ENCODE measurements at places on chromosomes 2 and 18.

DNA sequence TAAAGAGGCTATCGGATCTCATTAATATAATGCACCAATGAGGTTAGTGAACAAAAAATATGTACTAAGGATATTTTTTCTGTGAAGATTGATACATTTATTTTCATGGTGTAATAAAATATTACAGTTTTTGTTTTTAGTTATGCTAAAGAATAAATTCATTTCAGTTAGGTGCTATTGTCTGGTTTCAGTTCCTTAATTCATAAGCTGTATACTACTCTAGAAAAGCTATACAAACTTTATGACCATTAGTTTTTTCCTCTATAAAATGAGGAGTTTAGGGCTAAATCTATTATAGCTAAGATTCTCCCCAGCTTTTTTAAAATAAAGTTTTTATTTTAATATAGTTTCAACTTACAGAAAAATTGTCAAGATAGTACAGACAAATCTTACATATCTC, 1311.7 kb upstream of the NXPH2 start:
- DNase-seq = no peak

- no peak for DNase-seq
Observed at GRCh38 chr2:182949572-182950189, 83.2 kb upstream of the FRZB start.

DNA sequence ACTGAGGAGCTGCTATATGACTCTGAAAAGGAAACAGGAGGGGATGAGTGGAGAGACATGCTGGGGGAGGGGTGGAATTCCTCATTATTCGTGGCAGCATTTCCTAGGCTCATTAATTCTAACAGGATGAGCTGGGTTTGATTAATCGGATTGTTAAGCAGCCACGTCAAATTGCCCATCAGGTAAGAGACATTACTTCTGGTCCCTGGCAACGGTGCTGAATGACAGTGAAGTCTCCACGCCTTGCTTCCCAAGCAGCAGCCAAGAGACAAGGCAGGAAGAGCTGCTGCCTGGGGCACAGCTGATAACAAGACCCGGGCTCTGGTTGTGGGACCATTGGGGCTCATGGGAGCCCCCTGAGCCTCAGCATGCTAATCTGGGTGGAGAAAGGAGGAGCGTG, 86.6 kb downstream of the MARCHF4 start:
- DNase-seq = no peak

GRCh38 chr2:207296265-207296948, 130.7 kb upstream of the KLF7 start:
- no peak for DNase-seq

DNA sequence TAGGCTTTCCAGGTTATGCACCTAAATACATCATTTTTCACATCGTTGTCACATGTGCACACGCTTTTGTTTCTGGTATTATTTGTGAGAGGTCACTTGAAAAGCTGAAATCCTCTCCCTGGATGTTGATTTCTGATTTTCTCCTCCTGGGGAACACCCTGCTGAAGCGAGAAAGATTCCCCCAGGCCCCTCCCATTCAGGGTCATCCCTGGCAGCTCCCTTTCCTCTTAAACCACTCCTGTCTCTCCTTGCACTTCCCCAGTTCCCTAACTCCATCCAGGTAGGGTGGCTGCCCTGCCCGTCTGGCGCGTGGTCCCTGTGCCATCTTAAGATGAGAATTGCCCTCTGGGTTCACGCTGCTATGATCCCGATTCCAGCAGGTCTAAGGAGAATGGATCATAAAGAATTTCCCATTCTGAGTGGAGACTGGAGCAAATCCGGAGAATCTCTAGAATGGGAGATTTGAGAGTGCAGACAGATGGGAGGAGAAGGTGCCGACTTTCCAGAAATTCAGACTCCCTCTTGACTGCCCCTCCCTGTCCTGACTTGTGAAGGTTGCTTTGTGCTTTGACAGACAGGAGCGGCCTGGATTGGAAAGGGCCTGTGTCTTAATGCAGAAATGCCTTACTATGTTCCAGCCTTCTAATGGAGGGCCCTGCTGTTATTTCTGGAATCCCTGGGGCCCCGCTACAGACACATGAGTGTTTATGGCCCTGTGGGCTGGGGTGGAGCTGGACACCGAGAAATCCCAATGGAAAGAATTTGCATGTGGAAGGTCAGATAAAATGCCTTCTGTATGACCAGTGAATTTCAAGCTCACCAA, 1.3 kb upstream of the YWHAQ start:
- DNase-seq = no peak

GRCh38 chr2:239829326-239829725, 195.8 kb downstream of the NDUFA10 start:
- DNase-seq = no peak

- DNase-seq = no peak
Observed at GRCh38 chr2:165820296-165820695, 26.2 kb upstream of the GALNT3 start.

DNA sequence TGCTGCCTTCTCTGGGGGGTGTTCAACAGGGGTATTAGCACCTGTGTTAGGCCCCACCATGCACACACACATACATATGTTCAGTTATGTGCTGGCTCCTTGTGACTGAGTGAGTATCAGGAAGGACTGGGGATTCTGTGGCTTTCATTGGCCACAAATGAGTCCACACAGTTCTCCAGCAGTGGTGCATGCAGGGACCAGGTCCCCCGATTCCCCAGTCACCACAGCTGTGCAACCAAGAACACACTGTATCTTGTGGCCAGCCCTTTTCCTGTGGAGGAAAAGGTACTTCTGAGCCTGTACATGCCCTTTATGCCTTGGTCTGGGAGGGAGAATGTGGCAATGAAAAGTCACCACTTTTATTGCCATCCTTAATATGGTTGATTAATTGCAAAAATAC, 74.9 kb upstream of the KLF7 start:
- DNase-seq = no peak

DNA sequence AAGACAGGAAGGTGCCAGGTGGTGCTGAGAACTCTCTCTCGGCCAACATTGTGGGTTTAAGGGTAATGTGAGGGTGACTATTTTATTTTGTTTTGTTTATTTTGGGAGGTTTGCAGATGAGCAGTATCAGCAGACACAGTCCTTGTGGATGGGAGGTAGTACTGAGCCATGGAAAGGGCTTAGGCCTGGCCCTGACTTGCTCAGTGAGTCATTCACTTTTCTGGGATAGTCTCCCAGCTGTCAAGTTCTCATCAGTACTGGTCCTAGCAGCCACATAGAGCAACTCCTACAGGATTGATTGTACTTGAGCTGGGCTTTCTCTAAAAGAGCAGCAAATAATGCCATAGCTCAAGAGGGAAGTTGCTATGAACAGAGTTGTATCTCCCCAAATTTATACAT, 175.2 kb downstream of the LOXHD1 start:
- DNase-seq = no peak

- no peak for DNase-seq
Observed at GRCh38 chr18:54961016-54961423, 1.8 kb upstream of the CCDC68 start.

DNA sequence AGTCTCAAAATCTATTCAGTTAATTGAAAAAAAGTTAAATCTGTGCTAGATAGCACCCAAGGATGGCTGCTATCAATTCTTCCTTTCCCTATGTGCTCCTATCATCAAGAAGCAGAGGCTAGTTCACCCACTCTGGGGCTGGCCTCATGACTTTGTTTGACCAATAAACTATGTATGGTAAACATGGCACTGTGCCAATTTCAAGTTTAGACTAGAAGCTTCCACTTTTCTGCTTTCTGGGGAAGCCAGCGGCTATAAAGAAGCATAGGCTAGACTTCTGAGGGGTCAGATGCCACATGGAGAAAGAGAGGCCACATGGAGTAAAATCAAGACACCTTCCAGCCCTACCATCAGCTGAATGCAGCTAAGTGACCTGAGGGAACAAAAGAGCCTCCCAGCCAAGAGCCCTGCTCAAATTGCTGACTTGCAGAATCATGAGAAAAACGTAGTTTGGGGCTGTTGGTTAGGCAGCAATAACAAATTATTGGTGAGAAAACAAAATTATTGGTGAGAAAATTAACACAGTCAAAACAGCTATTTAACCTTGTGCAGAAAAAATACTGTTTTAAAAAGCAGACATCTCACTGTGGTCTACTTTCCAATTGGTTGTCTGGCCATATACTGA, 86.5 kb upstream of the SLC14A2 start:
- no peak for DNase-seq

GRCh38 chr2:160253440-160254188, 53.5 kb upstream of the ITGB6 start:
- no peak for DNase-seq

GRCh38 chr2:228181098-228182019, at the start of gene SPHKAP:
Gene SPHKAP (minus strand): TSS chr2:228181687. CDS start chr2:228181598, 89 bp downstream.
- DNase-seq = no peak

GRCh38 chr18:59453468-59453961, 94.5 kb upstream of the LMAN1 start:
- no peak for DNase-seq

DNA sequence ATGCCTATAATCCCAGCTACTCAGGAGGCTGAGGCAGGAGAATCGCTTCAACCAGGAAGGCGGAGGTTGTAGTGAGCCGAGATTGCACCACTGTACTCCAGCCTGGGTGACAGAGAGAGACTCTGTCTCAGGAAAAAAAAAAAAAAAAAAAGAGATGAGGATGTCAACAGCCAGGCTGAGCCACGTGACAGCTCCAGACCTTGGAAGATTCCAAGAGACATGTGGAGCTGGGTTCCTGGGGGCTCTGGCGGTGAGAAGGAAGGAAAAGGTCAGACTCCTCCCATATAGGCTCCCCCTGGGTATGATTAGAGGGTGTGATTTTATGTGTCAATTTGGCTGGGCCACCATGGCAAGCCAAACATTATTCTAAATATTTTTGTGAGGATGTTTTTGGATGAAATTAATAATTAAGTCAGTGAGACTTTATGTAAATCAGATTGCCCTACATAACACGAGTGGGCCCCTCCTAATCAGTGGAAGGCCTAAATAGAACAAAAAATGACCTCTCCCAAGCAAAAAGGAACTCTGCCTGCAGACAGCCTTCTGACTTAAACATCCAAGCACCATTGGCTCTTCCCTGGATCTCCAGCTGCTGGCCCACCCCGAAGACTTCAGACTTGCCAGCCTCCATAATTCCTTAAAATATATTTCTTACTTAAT, 81.6 kb downstream of the MRO start:
- no peak for DNase-seq

GRCh38 chr18:53375621-53376020, 848.8 kb downstream of the MBD2 start:
- DNase-seq = no peak

DNA sequence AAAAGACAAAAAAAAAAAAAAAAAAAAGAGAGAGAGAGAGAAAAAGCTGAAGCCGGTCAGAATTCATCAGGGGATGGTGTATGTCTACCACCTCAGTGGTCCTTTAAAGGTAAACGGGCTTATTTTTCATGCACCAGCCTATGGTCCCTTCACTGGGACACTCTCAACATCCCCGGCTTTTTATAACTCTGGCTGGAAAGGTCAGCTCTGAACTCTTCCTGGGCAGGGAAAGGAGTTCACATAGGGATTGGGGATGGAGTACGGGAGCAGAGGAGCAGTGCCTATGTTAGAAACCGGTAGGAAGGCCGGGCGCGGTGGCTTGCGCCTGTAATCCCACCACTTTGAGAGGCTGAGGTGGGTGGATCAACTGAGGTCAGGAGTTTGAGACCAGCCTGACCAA, 10.3 kb upstream of the MALT1 start:
- no peak for DNase-seq

DNA sequence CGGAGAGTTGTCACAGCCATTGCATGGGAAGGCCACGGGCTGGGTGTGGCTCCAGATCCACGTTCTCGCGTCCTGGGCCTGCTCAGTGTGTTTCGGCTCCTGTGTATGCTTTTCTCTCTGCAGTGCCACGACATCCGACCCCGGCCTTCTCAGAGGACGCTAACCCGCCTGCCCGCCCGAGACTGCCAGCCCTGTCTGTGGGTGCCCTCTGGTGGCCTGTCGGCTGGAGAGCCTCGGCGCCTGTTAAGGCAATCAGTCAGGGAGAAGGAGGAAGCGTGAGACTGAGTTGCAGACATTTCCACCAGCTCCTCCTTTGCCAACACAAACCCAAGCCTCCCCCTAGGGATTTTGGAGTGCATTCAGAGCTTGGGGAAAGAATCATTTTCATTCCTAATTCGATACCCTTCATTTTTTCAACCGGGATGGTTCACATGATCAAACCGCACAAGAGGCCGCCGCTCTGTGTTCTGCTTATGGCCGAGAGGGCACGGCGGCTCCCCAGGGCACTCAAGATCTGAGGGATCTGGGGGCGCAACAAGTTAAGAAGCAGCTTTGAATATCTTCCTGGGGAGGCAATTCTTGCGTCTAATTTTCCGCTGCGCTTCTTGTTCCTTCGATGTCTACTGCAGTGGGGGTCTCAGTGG, 37.5 kb upstream of the ZBTB7C start:
- no peak for DNase-seq

DNA sequence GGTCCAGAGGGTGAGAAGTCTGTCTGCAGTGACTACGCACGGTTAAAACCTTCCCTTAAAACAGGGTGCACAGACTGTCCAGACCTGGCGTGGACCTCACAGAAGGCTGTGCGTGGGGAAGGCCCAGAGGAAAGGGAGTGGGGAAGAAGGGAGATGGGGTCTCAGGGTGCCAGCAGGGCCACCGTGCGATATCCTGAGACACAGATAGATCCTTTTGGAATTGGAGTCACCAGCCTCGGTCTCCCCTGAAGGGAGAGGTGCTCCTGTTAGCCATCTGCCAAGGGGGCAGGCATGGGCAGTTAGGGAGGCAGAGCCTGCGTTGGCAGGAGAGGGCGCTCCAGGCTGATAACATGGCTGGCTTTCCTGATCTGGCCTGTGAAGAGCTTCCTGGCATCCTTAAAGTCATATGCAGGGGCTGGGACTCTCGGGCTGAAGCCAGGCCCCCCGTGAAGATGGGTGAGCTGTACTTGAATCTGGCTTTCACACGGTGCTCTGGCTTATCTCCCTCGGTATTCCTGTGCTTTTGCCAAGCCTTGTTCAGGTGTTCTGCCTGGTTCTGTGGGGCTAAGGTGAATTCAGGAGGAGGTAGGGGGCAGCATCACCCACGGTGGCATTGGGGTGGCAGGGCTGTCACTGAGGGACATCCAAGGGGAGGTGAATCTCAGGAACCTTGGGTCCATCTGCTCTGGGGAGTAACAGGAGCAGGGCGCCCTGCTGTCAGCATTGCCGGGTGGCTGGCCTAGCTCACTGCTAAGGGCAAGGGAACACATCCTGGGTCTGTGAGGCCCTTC, 107.2 kb upstream of the SMAD2 start:
- DNase-seq = no peak

GRCh38 chr18:54734059-54734458, 94.2 kb upstream of the RAB27B start:
- peak; percentile 52 for DNase-seq

DNA sequence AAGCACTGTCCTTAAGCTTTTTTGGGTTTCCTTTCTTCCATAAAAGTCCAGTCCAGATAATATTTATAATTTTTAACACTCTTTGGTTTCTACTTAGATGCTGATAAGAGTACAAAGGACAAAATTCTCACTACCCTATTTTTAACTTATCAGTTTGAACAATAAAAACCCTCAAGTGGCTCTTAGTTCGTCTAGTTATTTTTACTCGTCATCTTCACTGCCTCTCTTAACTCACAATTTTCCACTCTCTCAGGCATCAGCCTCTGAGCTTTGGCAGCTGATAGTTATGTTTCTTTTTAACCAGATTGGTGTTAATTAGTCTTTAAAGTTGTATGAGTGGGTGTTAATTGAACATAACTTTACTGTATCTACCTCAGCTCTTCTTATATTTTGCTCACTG, 517.1 kb upstream of the SYT4 start:
- DNase-seq = no peak

GRCh38 chr18:57890266-57890665, 87.2 kb upstream of the ATP8B1 start:
- no peak for DNase-seq

All from BJ (cell line).